ENCODE measurements at places on chromosomes 16 and 17.
A peak's percentile ranks its signal among the peaks of the same experiment; 100 is the strongest.

DNA sequence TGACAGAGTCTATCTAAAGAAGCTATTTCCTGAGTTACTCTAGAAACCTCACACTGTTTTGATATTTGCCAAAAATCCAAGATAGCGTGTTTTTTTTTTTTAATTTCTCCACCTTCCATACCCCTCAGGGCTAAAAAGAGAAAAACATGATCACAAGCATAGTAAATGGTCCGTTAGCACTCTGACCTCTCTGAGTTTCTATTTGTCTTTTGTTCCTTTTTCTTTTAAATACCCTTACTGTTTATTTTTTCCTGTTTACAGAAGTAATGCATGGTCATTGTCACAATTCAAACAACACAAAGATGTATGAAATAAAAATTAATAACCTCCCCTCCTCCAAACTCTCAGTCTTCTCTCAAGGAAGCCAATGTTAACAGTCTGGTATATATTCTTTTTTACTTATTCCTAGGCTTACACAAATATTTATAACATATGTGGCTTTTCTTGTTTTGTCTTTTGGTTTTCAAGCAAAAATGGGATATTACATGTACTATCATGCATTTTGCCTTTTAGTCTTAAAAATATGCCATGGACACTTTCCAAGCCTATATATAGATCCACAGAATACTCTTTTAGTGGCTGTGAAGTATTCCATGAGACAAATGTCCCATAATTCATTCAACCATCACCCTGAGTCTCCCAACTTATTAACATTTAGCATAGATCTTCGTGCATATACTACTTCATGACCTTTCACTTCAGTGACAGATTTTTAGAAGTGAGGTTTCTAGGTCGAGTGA, 3.1 kb downstream of the SKAP1 start:
- DNase-seq, result no peak

- no peak for DNase-seq
Measured at GRCh38 chr17:4665027-4665426, 23.5 kb upstream of the ALOX15 start.

DNA sequence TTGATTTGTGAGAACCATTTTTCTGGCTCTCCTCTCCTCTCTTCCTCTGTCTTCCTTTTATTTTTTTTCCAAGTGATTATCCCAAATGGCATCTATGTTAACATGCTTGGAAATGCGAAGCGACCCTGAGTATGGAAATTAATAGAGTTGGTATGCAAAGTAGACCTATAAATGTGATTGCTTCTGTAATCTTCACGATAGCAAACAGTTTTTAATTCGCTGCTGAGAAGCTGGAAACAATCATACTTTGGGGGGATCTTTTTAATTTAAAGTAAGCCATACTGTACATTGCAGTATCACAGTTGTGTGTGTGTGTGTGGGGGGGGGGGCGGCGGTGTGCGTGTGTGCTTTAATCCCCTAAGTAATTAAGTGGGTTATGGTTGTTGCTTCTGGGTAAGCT, 233.3 kb downstream of the CDH13 start:
- no peak for DNase-seq

DNA sequence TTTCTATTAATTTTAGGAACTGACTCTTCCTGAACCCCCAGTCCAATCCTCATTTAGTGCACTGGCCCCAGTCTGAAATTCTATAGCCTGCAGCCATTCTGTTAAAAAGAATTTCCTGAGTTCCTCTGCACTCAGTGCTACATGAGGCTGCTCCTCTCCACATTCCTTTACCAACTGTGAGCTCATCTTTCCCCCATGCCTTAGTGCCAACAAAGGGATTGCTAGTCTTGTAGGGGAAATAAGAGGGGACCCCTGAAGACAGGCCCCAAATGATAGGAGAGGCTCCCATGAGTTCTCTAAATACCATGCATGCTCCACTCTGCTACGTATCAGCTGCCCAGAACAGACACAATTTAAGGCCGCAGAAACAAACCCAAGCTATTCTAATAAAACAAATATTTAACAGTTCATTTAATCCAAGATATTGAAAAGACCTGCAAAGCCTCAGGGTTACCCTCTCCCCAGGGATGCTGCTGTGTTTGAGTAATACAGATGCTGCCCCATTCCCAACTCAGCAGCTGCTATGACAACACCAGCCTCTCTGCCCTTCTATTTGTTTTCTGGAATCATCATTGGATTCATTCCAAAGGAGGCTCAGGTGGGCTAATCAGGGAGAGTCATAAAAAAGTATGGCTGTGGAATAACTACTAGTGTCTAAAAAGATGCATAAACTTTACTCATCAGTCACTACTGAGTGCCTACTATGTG, 228.5 kb downstream of the TOX3 start:
- DNase-seq, result no peak

DNA sequence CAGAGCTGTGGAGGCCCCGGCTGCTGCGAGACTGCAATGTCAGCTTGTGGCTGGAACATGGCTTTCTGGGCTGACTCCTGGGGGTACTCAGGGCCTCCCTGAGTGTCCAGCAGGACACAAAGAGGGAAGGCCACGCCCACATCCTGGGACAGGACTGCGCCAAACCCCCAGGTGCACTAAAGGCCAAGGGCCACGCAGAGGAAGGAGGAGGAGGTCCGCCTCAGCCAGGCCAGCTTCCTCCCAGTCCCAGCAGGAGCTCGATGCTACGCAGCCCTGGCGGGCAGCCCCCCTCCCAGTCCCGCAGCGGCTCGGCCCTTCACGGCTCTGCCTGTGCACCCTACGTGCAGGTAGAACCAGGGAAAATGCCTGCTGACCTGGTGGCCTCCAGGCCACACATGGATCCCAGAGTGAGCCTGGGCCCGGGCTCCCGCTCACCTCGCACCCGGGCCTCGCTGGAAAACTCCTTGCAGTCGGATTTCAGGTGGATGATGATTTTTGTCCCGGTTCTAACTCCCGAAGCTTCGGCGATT, 21.2 kb downstream of the DNASE1 start:
- DNase-seq, result no peak

DNA sequence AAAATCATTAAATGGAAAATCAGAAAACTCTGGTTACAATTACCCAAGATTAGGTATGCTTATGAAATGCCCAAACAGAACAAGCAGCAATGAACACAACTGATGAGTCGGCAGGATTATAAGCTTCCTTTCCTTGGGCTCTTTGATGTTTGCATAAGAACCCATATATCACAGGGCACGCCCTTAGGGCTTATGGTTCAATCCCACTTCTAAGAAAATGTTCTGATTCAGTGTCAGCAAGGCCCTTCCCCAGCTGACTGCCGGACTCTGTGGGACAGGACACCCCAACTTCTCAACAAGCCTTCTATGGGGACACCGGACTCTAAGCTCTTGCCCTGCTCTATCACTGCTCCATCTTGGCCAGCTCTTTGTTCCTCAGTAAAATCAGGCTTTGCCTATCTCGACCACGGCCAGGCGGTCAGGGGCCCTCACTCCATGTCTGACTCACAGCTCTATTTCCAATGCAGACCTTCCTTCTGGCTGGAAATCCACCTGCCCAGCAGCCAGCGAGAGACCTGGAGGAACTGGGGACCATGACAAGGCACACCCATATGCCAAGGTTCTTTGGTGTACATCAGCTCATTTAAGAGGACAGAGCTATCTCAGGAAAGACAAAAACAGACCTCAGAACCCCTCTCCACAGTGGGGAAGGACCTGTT, 26.8 kb downstream of the LITAFD start:
- peak; percentile 7 for DNase-seq
